ENCODE measurements at places on chromosomes 6 and 20.

- DNase-seq = peak; percentile 84
These were observed 105.5 kb upstream of the MYL9 start for GRCh38 chr20:36435592-36436541.

GRCh38 chr6:3504938-3505805 lies 48.3 kb upstream of the SLC22A23 start:
- DNase-seq = no peak

DNA sequence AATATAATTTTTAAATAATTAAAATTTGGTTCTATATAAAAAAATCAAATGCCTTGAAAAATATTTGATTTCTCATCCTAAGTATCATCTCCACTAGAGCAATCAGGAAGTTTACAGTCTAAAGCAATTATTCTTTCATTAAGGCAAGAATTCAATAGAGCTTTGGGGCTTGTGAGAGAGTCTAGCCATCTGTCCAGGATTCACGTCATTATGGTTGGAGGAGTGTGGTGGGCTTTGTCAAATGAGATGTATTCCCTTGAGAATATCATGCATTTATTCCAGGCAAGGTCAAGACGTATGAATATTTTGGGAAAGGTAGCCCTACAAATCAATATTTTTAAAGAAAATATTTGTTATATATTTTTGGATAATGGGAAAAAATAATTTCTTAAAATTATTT lies 132.4 kb downstream of the ELOVL4 start:
- DNase-seq = no peak

DNA sequence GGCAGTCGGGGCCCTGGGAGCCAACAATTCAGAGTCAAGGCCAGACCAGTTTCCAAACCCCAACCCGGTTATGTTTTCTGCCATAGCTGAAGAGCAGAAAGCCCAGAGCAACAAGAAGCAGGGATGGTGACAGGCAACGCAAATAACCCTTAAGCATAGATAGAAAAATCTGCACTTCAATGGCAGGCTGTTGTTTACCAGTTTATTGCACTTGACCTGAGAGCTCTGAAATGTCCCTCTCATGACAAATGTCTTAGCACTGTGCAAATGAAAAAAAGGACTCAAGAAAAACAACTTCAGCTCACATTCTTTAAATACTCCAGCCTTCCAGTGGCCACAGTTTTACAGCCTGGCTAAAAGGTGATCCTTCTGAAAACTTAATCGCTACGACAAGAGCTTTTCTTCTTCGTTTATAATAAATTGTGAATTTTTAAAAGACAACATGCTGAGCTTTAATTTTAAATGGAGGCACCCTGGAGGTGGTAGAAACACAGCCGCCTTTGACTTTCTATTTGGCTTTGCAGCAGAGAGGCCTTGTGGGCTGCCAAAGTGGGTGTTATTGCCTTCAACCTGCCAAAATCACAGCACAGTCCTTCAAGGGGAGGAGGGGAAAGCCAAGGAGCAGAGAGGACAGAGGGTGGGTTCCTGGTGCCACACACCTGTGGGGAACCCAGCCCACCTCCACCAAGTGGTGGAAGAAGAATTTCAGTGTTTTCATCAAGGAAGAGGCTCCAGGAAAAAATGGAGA lies 289.5 kb upstream of the CDYL start:
- DNase-seq = no peak

GRCh38 chr6:39812496-39812852 lies 20.3 kb downstream of the DAAM2 start:
- DNase-seq = no peak

DNA sequence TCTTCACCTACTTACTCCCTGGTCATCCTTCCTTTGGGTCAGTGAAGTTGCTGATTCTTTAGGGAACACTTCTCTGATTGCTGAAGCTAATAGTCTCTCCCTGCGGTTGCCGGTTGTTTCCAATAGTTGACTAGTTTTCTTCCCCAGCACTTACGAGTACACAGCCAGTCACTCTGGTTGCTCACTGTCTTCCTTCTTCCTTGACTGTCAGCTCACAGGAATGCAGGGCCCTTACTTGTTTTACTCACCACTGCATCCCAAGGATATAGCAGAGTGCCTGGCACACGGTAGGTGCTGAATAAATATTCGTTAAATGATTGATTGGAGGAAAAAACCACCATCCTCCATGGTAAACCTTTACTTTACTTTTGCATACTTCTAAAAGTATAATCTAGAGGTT lies 345.0 kb downstream of the QKI start:
- DNase-seq = no peak

GRCh38 chr6:144543006-144543871 lies 258.1 kb downstream of the UTRN start:
- DNase-seq = no peak

DNA sequence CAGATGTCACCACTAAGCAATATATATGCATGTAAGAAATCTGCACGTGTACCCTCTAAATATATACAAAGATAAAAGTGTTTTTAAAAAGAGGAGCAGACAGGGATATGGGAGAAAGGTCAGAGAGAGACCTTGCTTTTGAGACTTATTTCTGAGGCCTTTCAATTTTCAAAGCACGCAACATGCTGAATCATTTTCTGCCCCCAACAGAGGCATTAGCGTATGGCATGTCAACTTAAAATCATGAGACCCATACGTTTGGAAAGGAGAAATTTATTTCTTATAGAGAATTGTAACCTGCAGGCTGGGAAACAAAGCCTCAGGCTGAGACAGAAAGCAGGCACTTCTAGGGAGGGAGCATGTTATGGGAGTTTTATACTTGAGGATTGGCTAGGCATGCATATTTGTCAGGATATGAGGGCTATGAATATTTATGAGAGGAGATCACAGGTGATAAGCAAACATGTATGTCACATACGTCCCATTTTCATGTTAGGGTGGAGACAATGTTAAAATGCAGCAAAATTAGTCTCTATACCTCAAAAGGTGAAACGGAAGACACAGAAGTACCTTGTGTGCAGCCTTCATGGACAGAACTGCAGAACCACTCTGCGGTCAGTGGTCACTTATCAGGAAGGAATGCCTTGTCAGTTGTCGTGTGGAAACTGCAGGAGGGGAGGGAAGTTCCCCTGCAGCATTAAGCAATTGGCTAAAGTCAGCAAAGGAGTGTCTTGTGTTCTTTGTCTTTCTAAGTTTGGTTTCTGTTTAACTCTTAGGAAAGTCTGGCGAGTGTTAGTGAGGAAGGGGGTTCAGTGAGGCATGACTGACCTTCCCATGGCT lies 6.3 kb upstream of the GABRR2 start:
- DNase-seq = no peak

DNA sequence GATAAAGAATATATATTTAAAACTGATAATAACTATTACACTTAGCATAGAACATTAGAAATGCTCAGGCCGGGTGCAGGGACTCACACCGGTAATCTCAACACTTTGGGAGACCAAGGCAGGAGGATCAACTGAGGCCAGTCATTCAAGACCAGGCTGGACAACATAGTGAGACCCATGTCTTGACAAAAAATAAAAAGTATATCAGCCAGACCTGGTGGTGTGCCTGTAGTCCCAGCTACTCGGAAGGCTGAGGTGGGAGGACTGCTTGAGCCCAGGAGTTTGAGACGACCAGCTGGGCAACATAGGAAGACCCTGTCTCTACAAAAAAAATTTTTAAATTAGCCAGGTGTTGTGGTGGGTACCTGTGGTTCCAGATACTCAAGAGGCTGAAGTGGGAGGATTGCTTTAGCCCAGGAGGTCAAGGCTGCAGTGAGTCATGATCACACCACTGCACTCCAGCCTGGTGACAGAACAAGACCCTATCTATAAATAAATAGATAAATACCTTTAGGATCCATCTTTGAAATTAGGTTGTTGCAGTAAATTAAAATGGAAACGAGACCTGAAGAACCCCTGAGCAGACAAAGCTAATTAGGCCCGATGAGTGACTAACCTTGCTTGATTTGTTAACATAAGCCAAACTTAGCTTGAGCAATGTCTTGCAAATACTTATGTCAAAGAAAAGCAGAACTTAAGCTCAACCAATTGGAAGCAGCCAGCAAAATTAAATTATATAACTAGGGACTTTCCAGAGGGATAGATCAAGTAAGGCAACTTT lies 75.8 kb upstream of the E2F3 start:
- DNase-seq = no peak

DNA sequence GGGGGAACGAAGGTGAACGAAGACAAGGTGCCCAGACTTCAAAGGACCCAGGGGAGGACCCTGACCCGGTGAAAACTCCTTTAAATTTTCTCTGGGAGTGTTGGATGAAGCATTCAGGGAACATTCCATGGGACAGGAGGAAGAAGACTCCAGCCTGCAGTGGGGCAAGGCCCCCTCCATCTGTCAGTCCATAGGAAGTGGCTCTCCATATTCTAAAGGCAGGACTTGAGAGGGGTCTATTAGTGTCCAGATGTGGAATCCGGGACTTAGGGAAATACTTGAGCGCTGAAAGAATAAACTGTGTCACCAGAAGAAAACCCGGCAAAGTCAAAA lies 3.2 kb upstream of the BPIFA2 start:
- DNase-seq = no peak

GRCh38 chr6:44111434-44112417 lies 15.5 kb downstream of the MRPL14 start:
- no peak for DNase-seq

DNA sequence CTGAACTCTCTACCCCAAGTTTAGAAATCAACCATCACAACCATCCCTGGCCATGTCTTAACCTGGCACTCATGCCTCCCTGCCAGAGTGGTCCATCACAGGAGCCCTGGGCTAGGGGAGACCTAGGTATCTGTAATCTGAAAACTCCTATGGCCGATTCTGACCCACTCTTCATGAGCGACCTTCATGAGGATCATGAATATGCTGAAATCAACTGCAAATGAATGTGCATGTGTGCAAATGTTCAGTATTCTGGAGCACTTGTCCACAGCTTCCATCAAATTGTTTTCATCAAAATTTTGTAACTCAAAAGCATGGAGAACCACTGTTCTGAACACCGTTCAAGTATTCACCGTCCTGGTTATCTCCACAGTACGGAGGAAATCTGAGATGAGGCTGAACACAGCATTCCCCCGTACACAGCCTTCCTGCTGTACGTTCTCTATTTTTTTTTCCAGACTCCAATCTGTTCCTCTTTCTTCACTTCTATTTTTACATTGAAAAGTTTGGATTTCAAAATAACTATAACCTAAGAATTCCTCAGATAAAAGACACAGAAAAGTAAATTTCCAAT lies 17.7 kb downstream of the METTL24 start:
- DNase-seq = no peak

- DNase-seq = no peak
These were observed 78.4 kb downstream of the GMPR start for GRCh38 chr6:16316741-16317251.

DNA sequence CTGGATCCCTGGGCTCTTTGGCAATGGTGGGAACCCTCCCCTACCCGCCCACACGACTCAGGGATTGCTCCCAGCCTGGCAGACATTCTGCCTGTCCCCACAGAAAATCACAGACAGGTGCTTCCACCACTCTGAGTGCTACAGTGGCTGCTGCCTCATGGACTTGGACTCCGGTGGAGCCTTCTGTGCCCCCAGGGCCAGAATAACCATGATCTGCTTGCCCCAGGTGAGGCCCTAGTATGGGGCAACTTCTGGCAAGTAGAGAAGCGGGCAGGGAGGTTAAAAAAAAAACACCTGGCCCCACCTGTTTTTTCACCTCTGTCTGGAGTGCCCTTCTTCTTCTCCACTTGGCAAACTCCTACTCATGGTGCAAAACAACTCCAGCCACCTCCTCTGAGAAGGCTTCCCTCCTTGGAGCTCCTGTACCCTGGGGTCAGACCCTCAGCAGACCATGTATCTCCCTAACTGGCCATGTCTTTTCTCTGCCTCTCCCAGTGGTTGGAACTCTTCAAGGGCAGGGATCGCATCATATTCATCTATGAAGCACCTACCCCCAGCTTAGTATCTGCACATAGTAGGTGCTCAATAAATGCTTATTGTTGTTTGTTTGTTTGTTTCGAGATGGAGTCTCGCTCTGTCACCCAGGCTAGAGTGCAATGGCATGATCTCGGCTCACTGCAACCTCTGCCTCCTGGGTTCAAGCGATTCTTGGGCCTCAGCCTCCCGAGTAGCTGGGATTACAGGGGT lies 1.1 kb downstream of the CLPSL2 start:
- DNase-seq = no peak

Measured in CD4-positive, alpha-beta T cell (primary cell).